Stimulated activated CD8-positive, alpha-beta memory T cell treated with anti-CD3 and anti-CD28 coated beads, Interleukin-7, amount 100 ng/mL, for 1 hour (primary cell): ENCODE measurements at places on chromosomes 1 and 21.

- no peak for DNase-seq
Observed at GRCh38 chr1:100950781-100951180, 54.9 kb downstream of the SLC30A7 start.

- DNase-seq = no peak
Observed at GRCh38 chr1:8736927-8737326, 80.5 kb downstream of the RERE start.

DNA sequence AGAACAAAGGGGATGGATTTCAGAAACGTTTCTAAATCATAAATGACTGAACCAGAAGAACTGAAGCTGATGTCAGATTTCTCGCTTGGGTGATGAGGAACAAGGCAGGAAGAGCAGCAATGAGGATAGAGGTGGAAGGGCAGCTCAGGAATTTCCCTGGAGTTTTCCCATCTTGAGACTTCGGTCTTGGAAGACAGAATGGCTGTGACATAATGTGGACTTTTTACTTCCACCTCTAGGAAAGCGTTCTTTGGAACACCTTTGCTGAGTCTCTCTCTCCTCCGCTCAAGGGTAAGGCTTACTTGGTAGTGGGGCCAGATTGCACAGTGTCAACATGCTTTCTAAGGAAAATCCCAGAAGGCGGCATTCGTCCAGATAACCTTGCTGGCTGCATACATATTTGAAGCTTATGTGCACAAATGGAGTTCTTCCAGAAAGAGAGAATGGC, 36.6 kb downstream of the DEGS1 start:
- no peak for DNase-seq

- DNase-seq = no peak
Observed at GRCh38 chr1:50111503-50111902, 2.8 kb downstream of the ELAVL4 start.

GRCh38 chr1:218694085-218694484, 348.9 kb downstream of the TGFB2 start:
- DNase-seq = no peak

GRCh38 chr1:154520333-154520732, 18.1 kb upstream of the SHE start:
- no peak for DNase-seq

GRCh38 chr1:111599781-111600693, 19.6 kb upstream of the RAP1A start:
- no peak for DNase-seq

- DNase-seq = no peak
Observed at GRCh38 chr1:76317299-76317900, 242.9 kb downstream of the ST6GALNAC3 start.

GRCh38 chr21:42200906-42201614, 17.9 kb upstream of the ABCG1 start:
- no peak for DNase-seq

DNA sequence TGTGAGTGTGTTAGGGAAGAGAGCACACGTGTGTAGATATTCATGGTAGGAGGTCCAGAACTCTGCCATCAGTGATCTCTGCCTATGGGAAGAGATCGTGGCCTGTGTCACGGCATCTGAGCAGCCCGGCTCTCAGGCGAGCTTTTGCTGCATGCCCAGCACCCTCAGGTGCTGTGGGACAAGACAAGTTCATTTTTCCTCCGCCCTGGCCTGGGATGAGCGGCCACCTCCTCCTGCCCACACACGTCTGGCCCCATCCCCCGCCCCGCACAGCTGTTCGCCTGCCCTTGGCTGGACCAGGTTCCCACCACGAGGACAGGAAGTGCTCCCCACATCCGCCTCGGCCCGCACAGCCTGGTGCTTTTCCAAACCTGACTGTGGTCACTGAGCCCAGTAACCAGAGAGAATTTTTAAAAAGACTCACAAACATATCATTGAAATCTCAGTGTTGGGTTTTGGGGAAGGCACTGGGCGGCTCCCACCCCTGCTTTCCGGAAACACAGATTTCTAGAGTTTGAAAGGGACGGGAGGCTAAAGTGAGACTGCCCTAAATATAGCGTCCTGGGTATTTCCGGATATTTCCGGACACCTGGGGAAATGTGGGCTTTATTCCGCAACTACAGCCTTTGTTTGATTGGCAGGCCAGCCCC, 18.0 kb downstream of the BMP8A start:
- DNase-seq = no peak

DNA sequence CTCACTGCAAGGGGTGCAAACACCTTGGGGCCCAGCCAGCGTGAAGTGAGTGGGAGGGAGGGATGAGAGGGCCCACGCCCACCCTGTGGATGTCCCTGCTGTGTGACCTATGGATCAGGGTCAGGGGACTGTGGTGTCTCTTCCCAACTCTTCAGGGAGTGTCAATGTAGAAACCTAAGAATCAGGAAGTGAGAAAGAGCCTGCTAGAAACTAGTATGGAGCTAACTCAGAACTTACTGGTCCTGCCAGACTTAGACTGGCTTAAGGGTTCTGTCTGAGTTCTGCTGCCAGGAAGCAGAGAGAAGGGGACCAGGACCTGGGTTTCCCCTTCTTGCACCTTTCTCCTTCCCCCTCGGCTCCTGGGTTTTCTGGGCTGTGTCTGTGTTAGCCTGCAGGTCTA, 1.8 kb upstream of the IL10 start:
- DNase-seq = no peak
